ENCODE measurements at places on chromosomes 7 and 10.

- no peak for DNase-seq
Measured at GRCh38 chr7:152987656-152988055, 228.1 kb downstream of the ACTR3B start.

GRCh38 chr10:132142396-132143161 is 44.2 kb upstream of the DPYSL4 start:
- peak; percentile 42 for DNase-seq

GRCh38 chr10:60340973-60341372 is 48.7 kb downstream of the ANK3 start:
- no peak for DNase-seq

DNA sequence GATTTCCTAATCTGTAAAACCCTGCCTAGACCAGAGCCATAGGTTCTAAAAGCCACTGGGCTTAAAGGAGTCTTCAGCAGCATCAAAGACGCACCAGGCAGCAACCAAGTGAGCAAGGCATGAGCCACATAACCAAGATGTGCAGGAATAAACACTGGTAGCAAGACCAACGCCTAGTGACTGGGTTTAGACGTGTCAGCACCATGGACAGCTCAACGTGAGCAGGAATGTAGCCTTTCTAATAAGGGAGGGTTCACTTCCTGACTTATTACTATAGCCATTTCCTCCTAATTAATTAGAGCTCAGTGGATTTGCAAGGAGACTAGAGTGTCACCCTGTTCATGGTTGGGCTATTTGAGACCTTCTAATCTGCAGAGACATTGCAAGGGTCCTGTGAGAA is 223.7 kb downstream of the LHFPL3 start:
- no peak for DNase-seq

DNA sequence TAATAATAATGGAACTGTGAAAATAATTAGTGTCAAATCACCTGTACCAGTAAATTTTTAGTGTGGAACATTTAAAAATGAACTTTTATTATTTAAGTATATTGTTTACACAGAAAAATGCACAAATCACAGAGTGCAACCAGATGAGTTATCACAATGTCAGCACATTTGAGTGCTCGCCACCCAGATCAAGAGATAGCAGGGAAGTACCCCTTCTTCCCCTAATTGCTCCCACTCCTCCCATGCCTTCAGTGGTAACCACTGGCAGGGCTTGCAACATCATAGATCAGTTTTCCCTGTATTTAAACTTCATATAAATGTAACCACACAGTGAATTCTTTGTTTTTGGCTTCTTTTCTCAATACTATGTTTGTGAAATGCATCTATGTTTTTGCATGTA is 7.8 kb upstream of the GPR141 start:
- DNase-seq: no peak

- DNase-seq: no peak
Measured at GRCh38 chr7:81468526-81468925, 301.3 kb downstream of the HGF start.

DNA sequence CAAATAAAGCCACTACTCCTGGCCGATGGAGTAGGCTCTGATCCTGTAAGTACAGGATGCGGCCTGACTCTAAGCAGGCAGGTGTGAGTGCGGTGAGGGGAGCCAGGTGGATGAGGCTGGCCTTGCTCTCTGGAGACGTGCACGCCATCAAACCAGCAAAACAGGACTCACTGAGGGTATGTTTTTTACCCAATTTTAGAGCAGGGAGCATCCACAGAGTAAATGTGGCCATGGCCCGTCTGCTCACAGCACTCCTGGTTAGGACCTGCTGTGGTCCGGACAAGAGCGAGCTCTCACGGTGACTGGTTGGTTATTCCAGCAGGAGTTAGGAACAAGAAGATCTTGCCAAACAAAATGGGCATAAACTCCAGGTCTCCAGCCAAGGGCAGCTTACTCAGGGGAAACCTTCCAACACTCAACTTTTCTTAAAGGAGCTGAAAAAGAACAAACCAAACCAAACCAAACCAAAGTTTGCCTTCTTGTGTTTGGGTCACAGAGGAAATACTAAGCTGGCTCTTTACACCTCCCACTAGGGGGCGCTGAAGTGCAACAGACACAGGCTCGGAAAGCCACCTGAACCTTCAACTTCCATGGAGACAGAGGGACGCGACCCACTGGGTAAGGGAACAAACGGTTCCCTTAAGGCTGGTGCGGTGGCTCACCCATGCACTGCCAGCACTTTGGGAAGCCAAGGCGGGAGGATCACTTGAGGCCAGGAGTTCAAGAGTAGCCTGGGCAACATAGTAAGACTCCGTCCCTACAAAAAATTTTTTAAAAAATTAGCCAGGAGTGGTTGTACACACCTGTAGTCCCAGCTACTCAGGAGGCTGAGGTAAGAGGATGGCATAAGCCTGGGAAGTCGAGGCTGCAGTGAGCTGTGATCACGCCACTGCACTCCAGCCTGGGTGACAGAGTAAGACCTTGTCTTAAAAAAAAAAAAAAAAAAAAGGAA is 122.4 kb downstream of the CLEC2L start:
- peak; percentile 61 for DNase-seq

DNA sequence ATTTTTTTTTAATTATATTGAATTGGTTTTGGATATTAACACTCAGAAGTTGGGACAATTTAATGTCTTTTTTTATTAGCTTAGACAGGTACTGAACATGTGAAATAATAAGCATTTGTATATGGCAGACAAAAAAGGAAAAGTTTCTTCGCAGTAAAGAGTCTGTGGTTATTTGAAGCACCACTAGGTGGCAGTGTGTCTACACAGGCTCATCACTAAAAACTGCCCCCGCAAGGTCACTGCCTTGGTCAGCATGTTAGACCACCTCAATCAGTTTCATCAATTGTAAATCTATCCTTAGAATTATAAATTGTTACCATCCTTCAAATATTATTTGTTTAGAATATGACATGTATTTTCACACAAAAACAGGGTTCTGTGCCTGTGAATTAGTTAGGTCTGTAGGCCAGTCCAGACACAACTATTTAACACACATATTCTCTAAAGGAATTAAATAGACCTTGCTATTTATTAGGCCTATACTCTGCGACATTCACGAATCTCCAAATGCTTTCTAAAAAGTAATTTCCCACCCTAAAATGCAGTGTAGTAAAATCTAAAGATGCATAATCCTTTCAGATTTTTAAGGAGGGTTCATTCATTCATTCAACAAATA is 17.0 kb downstream of the PNLIPRP3 start:
- DNase-seq: no peak

GRCh38 chr7:43876976-43877745 is 7.8 kb upstream of the MRPS24 start:
- DNase-seq: no peak

DNA sequence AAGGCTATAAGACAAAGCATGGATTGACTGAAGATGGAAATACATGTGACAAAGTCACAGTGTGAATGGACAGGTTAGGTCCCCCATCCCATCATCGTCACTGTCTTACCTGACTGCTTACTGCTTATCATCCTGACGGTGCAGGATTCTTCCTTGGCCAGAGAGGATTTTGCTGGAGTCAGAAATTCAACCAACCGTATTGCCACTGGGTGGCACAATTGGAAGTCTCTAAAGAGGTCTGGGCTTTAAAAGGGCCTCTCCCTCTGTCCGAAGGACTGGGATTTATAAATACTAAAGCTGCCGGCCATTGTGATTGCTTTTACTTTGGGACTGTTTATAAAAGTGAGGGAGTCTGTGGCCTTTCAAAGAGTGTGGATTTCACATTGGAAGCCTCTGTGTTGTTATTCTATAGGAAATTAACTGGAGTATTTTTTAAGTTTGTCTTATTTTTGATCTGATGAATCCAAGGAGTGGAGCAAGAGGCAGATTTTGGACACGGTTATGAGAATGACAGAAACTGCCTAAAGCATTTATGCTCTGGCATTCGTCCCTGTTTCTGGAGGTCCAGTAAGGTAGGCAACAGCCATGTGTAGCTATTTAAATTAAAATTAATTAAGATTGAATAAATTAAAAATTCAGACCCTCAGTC is 113.3 kb upstream of the CREB5 start:
- DNase-seq: no peak

DNA sequence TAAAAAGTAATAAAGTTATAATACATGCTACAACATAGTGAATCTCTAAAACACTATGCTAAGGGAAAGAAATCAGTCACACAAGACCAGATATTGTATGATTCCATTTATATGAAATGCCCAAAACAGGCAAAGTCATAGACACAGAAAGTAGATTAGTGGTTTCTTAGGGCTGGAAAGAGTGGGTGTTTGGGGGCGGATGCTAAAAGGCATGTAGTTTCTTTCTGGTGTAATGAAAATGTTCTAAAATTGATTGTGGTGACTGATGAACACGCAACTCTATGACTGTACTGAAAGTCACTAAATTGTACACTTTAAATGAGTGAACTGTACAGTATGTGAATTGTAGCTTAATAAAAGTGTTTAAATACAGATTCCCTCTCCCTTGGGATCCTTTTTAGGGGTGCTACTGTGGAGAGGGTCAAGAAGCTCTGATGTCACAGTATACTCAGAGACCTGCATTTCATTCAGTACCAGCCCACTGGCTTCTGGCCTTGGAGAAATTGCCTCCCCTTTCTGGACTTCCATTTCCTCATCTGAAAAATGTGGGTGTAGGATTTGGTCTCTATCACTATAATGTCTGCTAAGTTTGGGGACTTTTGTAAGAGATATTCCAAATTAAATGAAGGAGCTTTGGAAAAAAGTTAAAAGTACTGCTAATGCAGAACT is 46.4 kb downstream of the AOAH start:
- DNase-seq: peak; percentile 40

- DNase-seq: no peak
Measured at GRCh38 chr10:17910125-17910789, 41.5 kb upstream of the SLC39A12 start.

DNA sequence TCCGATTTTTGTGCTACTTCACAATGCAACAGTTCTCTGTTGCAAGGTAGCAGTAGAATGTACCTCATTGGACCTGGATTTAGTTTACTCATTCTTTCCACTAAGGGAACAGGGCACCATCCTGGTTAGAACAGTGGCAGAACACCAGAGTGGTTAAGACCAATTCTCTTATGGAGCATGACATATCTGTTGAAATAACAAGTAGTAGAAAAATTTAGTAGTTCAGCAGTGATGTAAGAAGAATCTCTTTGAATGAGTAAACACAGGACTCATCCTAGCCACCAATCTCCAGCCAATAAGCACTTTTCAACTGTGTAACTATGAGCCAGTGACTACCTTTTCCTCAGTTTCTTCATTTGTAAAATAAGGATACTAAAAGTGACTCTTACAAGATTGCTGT is 2.4 kb downstream of the ANKRD22 start:
- DNase-seq: no peak

DNA sequence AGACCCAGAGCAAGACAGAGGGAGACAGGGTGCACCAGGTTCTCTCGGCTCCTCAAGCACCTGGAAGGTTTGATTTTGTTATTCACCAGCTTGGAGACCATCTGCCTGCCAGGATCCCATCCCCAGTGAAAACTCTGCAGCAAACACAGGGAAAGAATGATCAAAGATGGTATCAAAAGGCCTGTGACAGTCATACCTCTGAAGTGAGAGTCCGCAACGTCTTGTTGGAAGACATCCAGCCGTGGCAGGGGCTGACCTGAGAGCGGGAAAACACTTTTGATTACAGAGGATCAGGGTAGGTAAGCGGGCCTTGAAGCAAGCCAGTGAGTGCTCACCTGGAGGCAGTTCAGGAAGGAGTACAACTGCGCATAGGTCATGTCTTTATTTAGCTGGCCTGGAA is 142.3 kb downstream of the ANLN start:
- no peak for DNase-seq
